ENCODE measurements at places on chromosomes 5 and 9.

DNA sequence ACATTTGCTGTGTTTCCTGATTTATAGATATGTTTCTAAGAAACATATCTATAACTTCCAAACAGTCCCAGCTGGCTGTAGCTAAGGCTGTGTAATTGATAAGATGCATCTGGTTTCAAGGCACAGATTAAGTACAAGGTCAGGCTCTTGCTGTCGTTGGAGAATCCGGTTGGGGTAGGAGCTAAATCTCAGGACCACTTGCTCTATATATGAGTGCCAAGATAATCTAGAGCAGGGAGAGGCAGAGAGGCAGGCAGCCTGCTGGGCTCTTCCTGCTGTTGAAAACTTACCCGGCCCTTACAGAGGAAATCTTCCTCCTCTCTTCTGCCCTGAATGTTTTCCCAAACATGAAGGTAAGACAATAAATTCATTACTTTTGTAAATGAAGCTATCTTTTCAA lies at the start of gene C7:
Gene C7, plus strand, starts transcription at position 234 of the 400 bp plus-strand sequence. Its CDS starts 114 bp downstream, at position 348.
- DNase-seq: no peak

- no peak for DNase-seq
Observed at GRCh38 chr5:173855162-173855994, 32.8 kb upstream of the CPEB4 start.

- DNase-seq: no peak
Observed at GRCh38 chr9:131478421-131478868, 24.3 kb upstream of the POMT1 start.

GRCh38 chr5:92835712-92836111 lies 745.3 kb downstream of the NR2F1-AS1 start:
- no peak for DNase-seq
